M059J (cell line): ENCODE measurements at places on chromosomes 7 and 10. TPM values are rescaled to one million over a fixed set of nuclear protein-coding genes. Genes with fewer than 3 reads are reported as not detected.

CNPY1 gene
- total RNA-seq: not detected in 2 replicates

HOXA2 gene
- total RNA-seq: 1.7 and 2.2 TPM in 2 replicates

ZFYVE27 gene
- total RNA-seq: 9.0 and 19.2 TPM in 2 replicates

DNA sequence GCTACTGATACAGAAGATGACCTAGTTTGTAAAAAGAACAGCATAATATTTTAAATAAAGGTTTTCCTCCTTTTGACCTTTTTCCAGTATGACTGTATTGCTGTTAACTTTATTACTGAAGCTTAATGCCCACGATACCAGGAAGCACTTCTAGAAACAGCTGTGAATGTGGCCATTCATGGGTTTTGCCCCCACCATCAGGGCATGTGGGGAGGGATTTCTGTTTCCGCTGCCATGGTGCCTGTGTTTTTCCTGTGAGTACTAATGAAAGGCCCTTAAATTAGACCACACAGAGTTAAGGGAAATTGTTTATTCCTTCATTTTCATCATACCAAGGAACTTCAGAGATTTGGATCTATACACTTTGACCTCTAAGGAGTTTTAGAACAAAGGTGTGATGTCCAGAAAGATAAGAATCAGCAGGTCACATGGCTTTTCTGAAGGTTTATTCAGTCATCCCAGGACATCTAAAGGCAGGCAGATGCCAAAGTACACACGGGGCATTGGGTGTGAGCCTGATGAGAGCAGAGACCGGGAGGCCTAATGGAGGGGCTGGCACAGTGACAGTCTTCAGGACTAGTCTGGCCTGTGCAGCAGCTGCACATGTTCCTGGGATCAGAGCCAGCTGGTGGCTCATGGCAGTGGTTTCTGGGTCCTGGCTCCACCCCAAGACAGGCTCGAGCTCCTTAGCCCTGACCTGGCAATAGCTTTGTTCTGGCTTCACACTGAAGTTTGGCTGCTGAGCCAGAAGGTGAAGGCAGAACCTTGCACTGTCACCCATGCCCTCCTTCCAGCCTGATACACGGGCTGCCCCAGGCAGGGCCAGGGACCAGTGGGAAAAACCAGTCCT, 190.9 kb downstream of the REEP3 start:
- peak; percentile 99 for DNase-seq

GRCh38 chr10:26509307-26509706, 71.2 kb downstream of the APBB1IP start:
- DNase-seq: no peak

GRCh38 chr7:91910171-91910570, 29.7 kb upstream of the MTERF1 start:
- no peak for DNase-seq

DNA sequence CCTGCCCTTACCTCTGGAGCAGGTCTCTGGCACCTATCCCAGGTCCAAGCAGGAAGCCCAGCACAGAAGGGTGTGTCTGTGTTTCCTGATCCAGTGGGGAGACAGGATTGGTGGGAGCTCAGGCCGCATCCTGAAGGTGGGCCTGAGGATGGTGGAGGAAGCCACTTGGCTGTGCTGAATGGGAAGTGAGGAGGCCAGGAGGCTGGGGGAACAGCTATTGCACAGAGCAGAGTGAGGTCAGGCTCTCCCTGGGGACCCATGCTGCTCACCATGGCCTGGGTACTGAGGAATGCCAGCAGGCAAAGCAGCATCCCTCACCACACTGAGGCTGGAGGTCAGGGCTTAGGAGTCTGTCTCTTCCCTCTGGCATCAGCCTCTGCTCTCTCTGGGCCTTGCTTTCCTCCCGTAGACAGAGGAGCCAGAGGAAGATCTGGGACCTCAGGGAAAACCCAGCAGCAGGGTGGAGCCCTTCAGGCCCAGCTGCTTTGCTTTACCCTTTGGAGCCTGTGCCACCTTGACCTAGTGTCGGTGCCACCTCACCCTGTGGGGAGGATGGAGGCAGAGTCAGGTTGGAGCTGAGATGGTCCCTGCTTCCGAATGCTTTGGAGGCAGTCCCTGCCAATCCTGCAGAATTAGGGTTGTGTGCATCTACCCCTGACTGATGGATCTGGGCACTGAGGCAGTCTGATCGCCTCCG, 39.0 kb downstream of the CDH23 start:
- DNase-seq: no peak

- DNase-seq: peak; percentile 73
Observed at GRCh38 chr10:3472287-3473051, 299.9 kb upstream of the PITRM1 start.

DNA sequence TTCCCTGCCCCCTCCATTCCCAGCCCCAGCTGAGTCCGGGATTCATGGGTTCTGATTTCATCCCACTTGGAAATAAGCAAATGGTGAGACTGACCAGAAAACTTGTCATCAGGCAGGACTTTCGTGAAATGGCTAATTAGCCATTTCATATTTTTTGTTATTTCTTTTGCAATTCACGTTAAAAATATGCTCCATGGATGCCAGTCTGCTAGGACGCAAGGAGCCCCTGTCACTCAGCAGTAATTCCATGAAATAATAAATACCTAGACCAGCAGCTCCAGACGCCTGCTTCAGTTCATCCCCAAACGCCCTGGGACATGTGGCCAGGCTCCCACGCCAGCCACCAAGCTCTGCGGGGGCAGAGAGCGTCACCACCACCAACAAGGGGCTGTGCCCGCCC, 111.0 kb downstream of the TRIL start:
- no peak for DNase-seq

- no peak for DNase-seq
Observed at GRCh38 chr10:110919349-110919931, at the start of gene SHOC2. Gene SHOC2 (plus strand): TSS chr10:110919604. CDS start chr10:110964359, 44,755 bp downstream.

DNA sequence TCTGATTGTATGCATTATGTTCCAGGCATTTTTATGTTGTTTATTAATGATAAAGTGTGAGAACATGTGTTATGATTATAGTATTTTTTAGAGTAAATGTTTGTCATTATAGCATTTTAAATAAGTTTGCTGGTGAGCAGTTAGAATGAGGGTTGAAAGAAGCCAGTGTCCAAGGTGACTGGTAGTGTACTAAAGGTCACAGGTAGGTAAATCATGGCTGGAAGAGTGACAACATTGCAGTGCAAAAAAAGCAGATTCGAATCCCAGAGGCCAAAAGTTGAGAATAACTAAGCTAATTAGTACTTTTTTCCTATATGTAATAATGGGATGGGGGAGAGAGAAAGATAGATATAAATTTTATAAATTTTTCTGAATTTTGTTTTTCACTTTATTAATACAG, 44.0 kb downstream of the RSBN1L start:
- no peak for DNase-seq

DNA sequence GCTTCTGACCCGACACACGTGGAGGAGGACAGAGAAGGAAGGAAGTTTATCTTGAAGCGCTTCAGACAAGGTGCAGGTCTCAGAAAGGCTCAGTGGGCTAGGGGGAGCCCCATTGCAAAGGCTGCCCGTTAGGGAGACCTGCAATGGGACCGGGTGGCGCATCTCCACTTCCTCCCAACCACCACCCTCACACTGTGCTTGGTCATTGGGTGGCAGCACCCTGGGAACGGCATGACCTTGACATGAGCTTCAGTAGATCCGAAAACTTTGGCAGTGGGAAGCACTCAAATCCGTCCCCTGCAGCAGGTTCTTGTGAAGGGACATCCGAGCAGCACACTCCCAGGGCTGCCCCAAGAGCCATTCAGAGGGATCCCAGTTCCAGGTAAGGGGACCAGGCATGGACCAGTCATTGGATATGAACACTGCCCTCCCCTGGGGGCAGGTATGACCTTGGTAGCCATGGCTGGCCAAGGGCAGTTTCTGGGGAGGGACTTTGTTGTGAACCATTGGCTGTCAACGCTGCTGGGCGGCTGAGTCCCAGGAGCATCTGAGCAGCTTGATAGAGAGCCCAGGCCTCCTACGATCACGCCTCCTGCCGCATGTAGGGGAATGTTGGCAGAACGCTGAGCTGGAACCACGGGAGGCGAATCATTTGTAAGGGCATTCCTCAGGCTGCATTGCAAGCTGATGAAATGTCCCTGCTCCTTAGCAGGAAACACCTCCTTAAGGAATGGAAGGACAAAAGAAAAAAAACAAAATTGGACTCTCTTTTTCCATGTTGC, 31.7 kb downstream of the GALNTL5 start:
- peak; percentile 41 for DNase-seq

GRCh38 chr10:52664629-52665028, 108.0 kb downstream of the MBL2 start:
- DNase-seq: peak; percentile 37

DNA sequence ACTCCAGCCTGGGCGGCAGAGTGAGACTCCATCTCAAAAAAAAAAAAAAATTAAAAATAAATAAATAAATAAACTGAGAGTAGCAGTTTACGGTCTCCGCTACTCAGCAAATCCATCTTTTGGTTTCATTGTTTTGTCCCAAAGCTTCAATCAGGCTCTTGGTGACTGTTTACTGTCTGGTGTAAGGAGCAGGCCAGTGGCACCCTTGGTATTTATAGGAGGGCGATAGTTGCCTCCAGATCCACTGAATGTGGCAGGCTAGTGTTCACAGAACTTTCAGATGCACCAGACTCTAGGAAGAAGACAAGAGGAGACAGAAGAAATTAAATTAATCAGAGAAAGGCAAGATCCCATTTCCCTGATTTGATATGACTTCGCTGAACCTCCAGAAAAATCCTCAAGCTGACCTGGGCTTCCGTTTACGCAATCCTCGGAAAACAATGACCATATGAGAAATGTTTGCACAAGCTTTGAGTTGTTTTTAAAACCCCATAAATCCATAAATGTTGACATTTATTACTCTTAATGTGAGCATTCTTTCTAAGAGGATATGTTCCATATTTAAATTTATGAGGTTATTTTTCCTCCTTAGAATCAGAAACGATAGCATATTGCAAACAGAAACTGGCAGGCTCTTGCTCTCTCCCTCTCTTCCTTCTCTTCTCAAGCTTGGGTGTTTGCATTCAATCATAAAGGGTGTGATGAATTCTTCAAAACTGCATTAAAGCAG, 7.1 kb upstream of the MUC3A start:
- no peak for DNase-seq

DNA sequence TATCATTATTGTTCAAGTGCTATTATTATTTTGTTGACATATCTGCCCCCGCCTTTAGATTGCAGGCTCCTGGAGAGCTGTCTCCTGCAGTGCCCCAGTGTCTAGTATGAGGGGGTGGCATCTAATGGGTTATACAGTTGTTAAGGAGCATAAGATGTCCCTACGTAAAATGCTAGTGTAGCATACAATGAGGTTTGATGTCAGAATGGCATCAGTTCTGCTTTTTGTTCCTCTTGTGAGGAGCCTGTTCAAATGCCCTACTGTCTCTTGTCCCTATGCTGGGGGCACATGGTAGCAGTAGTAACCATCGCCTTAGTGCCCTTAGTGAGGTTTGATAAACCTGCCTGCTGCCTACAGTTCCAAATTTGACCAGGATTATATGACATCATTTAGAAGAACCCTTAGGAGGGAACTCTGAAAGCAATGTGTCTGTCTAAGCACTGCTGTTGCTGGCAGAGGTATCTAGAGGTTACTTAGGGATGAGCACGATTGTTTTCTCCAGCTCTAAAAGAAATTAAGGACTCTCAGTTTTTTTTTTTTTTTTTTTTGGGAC, 9.7 kb downstream of the CREM start:
- DNase-seq: no peak

GRCh38 chr7:37729181-37729580, 45.6 kb downstream of the GPR141 start:
- no peak for DNase-seq

GRCh38 chr7:55018361-55019190, at the start of gene EGFR:
Gene EGFR (plus strand): TSS chr7:55019017. CDS start chr7:55019278, 261 bp downstream.
- peak; percentile 85 for DNase-seq

- DNase-seq: no peak
Observed at GRCh38 chr7:22123139-22123538, 177.4 kb upstream of the CDCA7L start.

DNA sequence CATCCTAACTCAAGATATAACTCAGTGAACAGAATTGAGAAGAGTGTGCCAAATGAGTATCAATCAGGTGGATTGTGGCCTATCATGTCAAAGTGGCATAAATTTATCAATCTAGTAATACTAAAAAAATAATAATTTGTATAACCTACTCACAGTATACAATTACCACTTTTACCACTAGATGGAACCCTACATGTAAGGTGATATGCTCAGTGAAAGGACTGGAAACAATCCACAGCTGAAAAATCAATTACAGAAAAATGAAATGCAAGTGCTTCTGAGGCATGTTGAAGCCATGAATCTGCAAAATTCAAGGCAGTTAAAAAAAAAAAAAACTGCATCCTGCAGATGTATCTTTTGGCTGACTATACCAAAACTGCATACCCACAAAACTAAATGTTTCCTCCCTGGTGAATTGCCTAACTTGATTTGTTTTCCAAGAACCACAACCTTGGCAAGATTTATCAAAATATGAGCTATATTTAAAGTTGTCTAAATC, 13.9 kb downstream of the ARHGAP19 start:
- peak; percentile 67 for DNase-seq

DNA sequence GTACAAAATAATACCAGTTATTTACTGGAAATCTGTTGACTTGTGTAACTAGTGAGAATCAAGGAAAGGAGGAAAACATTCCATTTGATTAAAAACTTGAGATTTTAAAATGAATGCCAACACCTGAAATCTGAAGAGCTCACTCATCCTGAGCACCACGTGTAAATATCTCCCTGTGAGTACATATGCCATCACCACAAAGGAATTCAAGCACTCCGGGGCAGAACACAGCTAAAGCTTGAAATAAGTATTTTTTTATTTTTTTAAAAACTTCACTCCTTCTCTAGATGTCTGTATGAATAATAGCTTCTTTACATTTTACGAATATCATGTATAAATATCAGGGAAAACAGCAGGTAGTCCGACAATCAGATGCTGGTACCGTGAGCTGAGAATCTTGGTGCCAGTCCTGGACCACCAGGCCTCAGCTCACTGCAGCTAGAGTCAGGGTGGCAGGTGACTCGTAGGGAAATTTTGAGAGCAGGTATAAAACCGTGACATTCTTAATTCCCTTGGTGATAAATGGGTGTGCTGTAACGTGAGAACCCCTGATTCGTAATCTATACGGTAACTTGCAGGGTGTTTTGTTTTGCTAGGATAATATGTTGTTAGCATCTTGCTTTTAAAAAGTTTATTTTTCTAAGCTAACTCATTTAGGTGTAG, 12.7 kb downstream of the LMTK2 start:
- DNase-seq: peak; percentile 85

DNA sequence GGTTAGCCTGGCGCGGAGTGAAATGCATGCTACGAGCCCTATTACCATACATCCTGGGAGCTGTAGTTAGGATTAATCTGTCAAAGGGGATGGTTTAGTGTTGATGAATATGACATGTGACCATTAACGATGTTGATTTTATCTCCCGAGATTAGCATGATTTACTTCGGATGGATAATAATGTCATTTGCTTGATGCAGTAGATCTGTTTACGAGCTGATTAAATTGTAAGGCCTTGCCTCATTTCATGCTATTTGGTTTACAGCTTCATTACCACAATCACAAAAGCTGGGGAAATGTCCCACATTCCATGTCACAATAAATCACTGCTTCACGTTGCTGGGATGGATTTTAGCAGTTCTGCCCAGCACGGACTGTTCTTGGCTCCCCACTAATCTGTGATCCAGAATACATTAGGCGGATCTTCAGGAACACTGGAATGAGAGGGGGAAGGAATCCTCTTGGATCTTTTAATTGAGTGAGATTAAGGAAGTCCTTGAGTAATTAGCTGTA, 22.3 kb downstream of the ZNF503 start:
- peak; percentile 74 for DNase-seq
